ENCODE measurements at places on chromosomes 2 and 18. TPM values are rescaled to one million over a fixed set of nuclear protein-coding genes. Genes with fewer than 3 reads are reported as not detected.

UGT1A7 gene
- not detected for total RNA-seq

HOXD10 gene
- not detected for total RNA-seq

- no peak for DNase-seq
Observed at GRCh38 chr2:207252979-207253645, 87.4 kb upstream of the KLF7 start.

GRCh38 chr2:82852787-82853186 lies 1606.3 kb downstream of the SUCLG1 start:
- no peak for DNase-seq

- DNase-seq, result no peak
Observed at GRCh38 chr2:88669482-88670214, 21.8 kb upstream of the RPIA start.

DNA sequence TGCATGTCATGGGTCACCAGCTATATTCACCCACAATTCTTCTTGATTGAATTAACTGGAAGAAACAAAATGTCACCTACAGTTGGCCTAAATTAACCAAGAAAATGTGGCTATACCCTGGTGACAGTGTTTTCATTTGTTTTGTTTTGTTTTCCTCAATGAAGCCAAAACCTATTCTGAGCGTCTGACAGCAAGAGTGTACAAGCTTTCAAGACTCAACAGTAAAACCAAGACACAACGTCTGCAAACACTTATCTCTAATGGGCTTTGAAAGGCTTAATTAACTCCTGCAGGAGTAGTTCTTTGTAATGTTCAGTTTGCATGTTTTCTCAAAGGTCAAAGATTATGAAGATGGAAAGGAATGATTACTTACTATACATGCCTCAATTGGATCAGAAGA lies 827.6 kb upstream of the KLHL29 start:
- no peak for DNase-seq

KRTCAP3 gene
- not detected for total RNA-seq

DNA sequence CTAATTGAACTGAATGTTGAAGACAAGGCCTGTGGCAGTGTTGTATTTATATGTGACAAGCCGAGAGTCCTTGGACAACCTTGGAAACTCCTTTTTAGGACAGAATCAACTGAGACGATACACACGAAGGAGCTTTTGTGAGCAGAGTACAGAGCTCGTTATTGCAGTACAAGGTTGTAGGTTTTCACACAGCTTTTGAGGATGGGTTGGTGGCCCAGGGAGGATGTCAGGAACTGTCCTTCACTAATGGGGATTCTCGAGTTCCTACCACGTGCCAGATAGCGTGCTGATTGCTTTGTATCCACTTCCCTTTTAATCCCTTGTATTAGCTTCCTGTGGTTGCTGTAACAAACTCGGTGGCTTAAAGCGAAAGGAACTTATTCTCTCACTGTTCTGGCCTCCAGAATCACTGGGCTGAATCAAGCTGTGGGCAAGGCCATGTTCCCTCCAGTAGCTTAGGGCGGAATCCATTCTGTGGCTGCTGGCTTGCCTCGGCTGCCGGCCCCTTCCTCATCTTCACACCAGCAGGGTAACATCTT lies 20.2 kb downstream of the INPP4A start:
- no peak for DNase-seq

DNA sequence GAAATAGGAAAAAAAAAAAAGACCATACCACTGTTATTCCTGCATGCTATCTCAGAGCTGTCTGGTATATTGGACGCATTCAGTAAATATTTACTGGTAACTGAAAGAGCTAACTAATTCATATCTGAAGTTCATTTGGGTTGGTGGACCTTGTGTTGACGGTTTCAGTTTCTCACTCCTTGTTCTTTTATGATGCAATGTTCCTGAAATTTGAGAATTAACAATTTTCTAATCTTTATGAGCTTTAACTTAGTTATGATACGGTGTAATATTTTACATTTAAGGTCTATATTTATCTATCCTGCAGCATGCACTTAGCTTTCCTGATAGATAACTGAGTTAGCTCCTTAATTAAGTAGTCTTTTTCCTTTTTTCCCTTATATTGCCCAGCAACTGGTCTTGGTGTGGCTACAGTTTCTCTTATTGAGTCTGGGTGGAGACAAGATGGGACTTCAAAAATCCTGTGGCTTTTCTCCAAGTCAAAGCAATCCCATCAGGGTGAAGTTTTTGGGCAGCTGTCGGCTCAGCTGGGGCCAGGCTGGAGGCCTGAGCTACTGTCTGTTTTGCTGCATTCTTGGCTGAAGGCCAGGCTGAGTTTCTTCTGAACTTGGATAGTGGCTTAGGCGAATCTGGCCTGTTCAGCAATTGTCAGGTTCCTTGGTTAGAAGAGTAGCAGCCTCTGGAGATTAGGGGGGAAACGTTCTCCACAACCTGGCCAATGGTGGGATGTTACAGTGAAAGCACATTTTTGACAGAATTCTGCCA lies 78.4 kb upstream of the MEX3C start:
- DNase-seq, result no peak

GRCh38 chr2:96962567-96963203 lies 23.7 kb downstream of the FAM178B start:
- no peak for DNase-seq

DNA sequence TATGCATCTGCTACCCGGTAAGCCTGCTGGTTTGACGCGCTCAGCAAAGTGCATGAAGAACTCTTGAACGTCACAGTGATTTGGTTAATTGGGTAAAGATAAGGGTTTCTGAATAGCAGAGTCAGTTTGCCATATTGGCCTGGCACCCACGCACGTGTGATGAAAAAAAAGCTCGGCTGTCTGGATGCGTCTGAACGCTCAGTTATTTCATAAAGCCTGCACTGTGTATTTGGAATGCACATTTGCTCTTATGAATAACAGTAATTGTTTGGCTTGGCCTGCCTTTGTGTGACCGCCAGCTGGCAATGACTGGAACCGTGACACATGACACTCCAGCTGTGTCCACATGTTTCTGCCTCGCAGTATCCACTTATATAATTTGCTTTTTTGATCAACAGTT lies 129.2 kb upstream of the MEIS1 start:
- DNase-seq, result no peak

- no peak for DNase-seq
Observed at GRCh38 chr2:10373931-10374330, 71.2 kb downstream of the HPCAL1 start.

DNA sequence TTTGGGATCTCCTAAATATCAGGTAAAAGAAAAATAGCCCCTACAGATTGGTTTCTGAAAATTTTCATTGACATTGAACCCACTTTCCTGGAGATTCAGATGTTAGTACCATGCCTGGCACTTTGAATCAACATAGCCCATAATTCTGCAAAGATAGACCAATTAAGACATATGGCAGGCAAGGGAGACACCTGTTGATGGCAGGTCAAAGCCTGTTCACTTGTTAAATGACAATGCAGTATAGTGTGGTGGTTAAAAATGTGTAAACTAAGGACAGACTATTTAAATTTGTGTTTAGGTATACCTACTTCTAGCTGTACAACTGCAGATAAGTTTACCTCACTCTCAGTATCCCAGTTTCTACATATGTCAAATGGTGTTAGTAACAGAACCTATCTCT lies 178.1 kb upstream of the MMADHC start:
- no peak for DNase-seq

- no peak for DNase-seq
Observed at GRCh38 chr2:208490492-208490891, 83.9 kb downstream of the PTH2R start.

DNA sequence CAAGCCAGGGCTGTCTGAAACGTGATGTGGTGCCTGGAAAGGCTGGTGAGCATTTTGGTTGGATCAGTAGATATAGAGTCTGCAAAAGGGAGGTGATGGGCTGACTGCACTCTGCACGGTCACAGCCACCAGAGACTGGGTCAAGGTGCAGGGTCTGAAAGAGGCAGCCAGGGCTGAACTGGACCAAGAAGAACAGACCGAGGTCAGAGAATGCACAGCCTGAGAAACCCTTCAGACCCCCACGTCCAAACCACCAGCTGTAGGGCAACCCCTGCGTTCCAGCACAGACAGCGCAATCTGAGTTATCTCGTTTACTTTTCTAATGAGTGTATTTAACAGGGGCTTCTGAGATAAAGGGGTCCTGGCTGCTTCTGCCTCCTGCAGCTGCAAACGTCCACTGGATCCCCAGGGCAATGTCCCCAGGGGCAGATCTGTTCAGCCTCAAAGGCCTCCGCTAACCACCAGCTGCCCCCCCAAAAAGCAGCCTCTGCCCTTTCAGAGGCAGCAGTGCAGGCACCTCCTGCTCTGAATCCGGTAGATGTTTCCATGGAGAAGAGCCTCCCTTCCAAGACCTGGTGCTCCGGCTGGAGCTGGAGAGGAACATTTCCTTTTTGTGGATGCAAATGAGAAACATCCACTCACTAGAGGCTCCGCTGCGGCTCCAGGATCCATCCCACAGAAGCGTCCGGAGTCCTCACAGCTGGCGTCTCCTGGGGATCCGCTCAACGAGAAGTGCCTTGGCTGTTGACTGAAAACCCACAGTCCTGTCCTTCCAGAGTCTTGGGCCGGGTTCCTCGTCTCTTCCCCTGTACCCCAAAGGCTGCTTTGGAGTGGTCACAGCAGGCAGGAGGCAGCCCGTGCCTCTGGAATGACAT lies 970 bp upstream of the KCNG2 start:
- no peak for DNase-seq

DNA sequence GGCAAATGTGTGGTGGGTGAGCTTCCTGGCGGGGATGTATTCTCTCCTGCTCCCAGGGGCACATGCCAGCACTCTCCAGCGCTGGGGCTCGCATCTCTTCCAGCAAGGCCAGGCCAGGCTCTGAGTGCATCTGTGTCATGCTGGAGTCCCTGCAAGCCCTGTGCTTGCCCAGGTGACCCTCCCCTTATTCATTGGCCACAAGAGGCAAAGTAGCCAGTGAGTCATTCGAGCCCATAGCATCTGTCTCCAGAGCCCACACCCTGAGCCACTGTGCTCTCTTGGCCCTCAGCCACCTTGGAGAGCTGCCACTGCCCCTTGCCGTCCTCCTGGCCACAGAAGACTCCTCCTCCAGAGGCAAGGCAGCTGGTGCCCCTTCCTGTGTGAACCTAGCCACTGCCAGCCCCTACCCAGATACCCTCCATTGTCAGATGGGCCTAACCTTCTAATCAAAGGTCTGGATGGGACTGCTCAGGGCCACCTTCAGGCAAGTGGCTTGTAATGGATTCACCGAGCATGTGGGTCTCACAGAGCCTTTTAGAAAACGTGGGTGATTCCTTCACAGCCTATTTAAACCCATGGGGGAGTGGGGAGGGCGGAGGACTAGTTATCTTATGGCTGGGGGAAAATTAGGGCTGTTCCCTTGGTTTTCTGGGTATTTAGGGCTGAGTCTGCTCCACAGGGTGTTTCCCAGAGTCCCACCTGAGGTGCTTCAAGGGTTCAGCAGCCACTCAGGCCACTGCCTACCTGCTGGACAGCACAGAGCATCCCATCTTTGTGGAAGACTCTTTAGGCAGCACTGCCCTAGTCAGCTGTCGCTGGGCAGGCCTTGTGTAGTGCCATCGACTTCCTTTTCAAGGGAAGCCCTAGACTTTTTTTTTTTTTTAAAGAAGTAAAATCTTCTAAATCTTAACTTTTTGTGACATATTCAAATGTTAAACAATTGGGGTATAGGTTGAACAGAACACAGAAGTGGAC lies 137.4 kb downstream of the ACOXL start:
- DNase-seq, result peak; percentile 5

FEV gene
- total RNA-seq, result not detected

DNA sequence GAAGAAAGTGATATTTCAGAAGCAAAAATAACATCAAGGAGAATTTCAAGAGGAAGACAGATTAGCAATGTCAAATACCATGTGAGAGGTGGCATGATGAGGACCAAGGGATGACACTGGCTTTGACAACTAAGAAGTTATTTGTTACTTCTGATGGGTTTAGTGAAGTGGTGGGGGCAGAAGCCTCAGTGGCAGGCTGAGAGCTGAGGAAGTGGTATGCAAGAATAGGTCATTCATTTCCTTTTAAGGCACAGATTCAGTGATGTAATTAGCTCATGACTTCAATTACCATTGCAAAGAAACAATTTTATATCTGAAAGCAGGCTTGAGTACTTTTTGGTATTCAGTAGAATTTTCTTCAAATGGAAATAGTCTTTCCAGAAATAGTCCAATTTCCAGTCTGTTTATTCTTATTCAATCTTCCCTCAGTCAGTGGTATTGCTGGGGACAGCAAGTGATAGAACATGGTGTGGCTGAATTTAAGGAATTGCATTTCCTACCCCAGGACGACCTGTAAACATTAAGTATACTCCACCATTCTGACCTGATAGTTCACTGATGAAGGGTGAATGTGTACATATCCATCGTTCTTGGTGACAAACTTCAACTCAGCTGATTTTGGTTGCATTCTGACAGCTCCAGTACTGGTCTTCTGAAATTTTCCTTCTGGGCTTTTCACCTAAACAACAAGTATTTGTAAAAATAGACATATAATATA lies 28.2 kb downstream of the GEMIN6 start:
- DNase-seq, result no peak

DNA sequence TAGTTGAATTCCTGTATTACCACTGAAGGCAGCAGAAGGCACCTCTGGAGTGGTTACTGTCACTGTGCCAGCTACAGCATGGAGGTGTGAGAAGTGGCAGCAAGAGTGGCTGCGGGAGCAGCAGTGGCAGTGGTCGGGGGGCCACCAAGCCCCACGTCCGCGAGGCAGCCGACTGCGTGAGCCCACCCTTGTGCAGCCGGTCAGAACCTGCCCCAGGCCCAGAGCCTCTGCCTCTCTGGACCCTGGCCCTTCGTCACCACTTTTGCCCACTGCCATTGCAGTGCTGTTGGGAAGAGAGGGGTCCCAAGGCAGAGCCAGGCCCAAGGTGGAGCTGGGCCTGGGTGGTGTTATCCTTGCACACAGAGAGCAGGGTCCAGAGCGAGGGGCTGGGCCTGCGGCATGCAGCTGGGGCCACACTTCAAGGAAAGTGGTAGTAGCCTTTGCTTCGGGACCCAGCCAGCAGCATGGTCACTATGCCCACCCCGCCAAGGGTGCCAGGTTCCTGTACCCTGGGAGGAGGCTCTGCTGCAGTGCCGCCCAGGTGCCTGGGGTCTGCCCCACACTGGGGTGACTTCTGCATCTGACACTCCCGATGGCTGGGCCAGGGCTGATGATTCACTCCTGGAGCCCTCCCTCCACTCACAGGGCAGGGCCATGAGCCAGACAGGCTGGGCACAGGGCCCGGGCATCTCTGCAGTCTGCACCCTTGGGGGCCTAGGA lies 450.1 kb upstream of the LRATD1 start:
- no peak for DNase-seq

DNA sequence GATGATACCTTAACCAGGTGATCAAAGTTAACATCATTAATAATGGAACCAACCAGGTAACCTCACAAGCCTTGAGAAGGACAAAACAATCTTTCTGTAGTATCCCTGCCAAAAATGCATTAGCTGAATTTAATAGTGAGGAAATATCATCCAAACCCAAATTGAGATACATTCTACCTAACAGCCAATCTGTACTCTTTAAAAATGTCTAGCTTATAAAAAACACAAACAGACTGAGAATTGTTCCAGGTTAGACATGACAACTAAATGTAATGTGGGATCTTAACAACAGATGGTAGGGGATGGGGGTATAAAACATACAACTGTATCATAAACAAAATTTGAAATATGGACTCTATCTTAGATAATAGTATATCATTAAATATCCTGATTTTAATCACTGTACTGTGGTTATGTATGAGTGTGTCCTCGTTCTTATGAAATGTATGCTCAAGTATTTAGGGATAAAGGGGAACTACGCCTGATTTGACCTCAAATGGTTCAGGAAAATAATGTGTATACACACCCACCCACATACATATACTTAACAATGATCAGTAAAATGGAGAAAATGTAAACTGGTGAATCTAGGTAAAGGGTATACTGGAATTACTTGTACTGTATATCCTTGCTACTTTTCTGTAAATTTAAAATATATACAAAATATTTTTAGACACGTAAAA lies 1.7 kb downstream of the FANCL start:
- no peak for DNase-seq
